GM04503 (cell line): ENCODE measurements at places on chromosomes 4 and X.

GRCh38 chrX:147738265-147738664, 173.5 kb upstream of the FMR1 start:
- DNase-seq = no peak

GRCh38 chrX:37745835-37746217, 34.0 kb upstream of the CYBB start:
- no peak for DNase-seq

- no peak for DNase-seq
These were observed 19.6 kb downstream of the PTPN13 start for GRCh38 chr4:86613734-86614133.

GRCh38 chr4:109826719-109827118, 1.1 kb upstream of the RRH start:
- no peak for DNase-seq

- peak; percentile 24 for DNase-seq
These were observed 69.8 kb downstream of the PTTG2 start for GRCh38 chr4:38030023-38030422.

GRCh38 chr4:73212982-73213730, 45.4 kb downstream of the ANKRD17 start:
- DNase-seq = no peak

DNA sequence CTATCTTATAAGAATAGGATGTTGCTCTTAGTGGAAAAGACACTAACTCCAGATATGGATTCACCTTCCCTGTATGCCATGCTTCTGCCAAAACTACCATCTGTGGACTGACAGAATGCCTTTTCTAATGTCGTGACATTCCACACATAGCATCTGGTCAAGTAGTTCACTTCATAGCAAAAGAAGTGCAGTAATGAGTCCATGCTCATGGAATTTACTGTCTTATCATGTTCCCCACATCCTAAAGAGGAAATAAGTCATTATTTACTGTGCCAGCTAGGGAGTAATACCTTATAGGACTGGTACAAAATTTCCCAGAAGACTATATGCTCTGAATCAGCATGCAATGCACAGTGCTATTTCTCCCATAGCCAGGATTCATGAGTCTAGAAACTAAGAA, 562.4 kb downstream of the TLL1 start:
- no peak for DNase-seq

- no peak for DNase-seq
These were observed 154.1 kb downstream of the BANK1 start for GRCh38 chr4:101944649-101945048.

- DNase-seq = no peak
These were observed 77.1 kb downstream of the ZFYVE28 start for GRCh38 chr4:2341261-2341841.

DNA sequence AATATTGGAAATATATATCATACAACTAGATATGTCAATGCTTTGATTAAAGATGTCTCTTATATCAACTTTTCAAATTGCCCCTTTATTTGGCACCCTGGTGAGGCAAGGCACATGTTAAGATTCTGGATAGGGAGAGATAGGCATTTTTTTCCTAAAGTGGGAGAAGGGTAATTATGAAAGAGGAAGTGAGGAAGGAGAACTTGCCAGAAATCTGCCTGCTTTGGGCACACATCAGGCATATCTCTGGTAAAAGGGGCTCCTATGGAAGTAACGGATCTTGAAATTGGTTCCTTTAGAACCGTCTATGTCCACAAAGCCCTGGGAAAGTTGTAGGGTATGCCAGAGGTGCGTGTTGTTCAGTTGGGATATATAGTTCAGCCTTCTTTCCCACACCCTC, 5.7 kb downstream of the IL15 start:
- DNase-seq = no peak

DNA sequence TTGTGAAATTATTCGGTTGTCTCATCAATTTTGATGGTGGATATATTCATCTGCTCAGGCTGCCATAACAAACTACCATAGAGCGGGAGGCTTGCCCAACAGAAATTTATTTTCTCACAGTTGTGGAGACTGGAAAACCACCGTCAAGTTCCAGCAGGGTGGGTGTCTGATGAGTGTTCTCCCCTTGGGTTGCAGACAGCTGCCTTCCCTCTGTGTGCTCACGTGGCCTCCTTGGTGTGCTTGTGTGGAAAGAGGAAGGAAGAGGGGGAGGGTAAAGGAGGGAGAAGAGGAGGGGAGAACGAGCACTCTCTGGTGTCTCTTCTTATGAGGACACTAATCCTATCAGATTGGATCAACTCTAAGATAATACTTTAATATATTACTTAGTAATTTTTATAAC, 123.8 kb upstream of the TEX13D start:
- no peak for DNase-seq

GRCh38 chr4:3075652-3075981, 1.1 kb downstream of the HTT start:
- DNase-seq = no peak

DNA sequence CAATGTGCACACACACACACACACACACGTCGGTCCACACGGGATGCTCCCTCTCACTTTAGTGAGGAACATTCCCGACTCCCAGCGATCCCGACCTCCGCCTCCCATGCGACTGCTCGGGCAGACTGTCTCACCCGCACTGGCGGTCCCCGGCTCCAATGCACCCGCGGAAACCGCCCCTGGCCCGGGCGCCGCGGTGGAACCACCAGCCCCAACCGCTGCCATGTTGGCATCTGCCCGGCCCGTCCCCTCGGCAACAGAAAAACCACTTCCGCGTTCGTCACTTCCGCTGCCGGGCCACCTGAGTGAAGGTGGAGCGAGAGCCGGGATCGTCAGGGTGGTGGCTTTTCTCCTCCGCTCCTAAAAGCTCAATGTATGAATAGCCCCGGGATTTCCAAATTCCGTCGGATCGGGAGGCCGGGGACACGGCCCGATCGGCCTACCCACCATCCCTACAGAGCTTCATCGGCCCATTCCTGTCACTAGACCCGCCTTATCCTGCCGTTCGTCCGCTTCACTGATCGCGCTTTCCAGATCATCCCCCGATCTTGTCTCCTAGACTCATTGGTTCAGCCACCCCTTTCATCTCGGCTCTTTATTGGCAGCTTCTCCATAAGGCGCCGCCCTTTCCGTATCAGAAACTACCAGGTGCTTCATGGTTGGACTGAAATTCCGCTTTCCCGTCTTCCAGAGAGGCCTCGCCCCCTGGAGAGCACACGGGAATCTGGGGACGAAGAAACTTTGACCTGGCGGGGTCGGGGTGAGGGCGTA, at the start of gene SLC35A2:
Gene SLC35A2, minus strand, starts transcription at position 235 of the 771 bp plus-strand sequence. Its CDS starts 10 bp downstream, at position 225.
- no peak for DNase-seq

DNA sequence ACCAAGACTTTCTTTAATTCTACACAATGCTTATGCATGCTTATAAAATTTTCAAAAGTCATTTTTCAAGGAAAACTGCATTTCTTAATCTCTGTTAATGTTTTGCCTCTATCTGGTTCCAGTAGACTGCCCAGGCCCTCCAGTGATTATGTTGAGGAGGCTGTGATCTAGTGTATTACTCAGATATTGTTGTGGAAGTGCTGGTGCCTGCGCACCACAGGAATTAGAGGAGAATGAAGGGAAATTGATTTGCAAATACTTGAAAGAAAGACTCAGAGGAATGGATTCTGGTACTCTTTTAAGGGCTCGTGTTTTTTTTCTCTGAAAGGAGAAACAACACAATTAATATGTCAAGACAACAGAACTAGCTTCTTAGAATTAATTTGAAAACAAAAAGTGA, 1015.1 kb downstream of the RPA4 start:
- peak; percentile 37 for DNase-seq
